ENCODE measurements at places on chromosomes 5 and 9.

GRCh38 chr5:111556501-111556900, 44.2 kb upstream of the STARD4 start:
- no peak for DNase-seq

DNA sequence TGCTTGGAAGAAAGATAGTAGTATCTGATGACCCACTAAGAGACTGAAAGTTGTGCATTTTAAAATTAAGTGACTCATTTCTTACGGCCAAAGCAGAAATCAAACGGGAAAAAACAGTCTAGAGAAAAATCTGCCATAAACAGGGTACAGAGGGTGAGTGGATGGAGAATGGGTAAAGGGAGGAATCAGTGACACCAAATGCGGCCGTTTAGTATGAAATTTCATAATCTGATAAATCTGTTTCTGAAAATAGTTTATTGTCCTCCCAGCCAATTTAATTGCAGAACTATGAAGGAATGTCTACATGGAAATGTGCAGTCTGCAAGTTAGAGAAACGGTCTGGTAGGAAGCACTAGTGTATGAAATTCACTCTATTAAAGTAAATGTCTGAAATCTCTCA, 39.5 kb downstream of the ADAMTS12 start:
- no peak for DNase-seq

GRCh38 chr9:38619556-38620447, 594 bp downstream of the ANKRD18A start:
- no peak for DNase-seq

DNA sequence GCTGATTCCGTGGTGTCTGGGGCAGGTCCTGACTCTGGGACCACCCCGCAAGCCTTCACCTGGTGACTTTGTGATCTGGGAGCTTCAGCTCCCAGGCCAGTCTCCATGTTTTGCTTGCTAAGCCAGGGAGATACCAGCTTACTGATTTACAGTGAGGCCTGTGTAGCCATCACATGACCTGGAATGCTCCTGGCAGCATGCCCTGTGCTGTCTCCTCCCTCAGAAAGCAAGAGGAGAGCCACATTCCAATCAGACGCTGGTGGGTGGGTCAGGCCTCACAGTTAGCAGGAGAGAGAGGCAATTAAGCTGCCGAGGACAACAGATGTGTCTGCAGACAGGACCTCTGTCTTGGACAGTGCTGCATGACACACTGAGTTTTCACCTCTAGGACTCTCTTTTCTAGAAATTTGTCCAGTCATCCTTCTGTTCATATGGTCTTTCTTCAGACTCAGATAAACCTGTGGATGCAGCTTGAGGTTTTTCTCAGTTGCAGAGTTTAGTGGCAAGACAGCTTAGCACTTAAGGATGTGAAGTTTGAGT, 24.4 kb upstream of the GRPEL2 start:
- DNase-seq: no peak

- no peak for DNase-seq
Observed at GRCh38 chr5:148297731-148298130, 14.5 kb upstream of the SPINK7 start.

GRCh38 chr9:104984121-104984520, 56.2 kb upstream of the ABCA1 start:
- no peak for DNase-seq

DNA sequence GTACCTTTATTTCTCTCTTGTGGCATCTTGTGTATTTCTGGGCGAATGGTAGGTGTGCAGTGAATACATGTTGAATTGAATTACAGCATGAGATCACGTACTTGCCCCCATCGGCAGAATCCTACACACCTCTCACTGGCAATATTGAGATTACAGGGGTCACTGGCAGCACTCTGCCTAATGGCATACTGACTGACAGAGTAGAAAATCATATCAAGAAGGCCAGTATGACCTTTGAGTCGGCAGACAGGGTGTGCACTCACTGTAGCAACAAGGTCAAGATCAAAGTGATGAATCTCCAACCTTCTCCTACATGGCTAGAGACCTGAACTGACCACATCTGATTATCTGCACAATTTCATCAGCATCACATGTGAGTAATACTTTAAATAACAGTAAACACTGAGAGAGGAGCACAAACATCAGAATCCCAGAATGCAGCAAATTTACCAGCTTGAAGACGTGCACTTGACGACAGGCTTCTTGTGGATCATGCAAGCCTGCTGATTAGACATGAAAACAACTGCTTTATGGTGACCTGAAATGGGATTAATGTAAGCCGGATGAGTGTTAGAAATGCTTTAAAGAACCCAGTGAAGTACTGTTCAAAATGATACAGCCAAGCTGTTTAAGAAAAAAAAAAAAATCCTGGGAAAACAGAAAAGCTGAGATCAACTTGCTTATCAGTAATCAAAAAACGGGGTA, 267.1 kb upstream of the EFNA5 start:
- no peak for DNase-seq

DNA sequence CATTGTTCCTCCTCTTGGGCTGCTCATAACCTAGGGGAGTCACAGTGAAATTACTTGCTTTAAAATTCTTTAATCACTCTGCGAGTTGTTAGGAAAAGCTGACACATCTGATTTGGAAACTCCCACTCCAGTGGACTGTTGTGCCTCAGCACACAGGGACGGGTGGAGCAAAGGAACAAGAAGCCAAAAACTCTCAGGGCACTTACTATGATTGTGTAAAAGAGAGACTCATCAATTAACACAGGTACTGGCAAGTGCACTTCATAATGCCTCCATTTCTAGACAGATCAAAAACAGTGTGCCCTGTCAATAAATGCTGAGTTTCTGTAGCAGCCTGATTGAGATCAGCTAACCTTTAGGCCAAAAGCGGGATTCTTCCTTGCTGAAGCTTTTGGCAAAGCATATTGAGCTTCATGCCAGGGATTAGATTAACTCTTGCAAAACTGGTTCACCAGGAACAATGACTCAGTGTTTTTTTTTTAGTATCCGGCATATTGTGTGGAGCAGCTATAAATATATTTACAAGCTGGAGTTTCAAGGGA, 55.9 kb downstream of the TMC1 start:
- no peak for DNase-seq

Measured in stimulated activated CD8-positive, alpha-beta memory T cell treated with anti-CD3 and anti-CD28 coated beads, Interleukin-7, amount 100 ng/mL, for 1 hour (primary cell).